NCI-H774 (cell line): ENCODE measurements at places on chromosomes 2 and 18.

- peak; percentile 17 for DNase-seq
Observed at GRCh38 chr2:5696404-5696944, 4.3 kb downstream of the SOX11 start.

DNA sequence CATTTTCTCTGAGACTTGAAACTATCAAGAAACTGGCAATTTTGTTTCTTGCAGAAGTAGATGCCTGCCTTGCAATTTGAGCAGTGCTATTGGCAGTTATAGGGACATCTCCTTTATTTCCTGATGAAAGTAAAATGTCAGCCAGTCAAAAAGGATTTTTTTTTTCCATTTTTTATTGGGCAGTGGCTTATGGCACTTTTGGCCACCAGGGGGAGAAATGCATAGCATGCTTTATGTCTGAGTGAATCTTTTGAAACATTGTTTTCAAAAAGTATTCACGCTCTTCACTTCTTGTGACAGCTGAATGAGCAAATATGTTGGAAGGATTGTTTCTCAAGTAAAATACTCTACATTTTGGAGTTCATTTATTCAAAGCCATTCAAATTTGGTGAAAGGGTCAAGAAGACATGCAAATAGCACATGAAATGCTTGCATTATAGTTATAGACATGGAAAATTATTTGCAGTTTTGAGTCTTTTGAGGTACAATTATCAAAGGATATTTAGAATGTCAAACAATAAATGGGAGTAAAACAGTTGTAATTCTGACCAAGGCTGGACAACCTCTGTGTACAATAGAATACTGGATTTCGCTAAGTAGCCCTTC is 491.0 kb downstream of the CDH2 start:
- DNase-seq = peak; percentile 37

GRCh38 chr2:130762031-130762909 is 6.9 kb downstream of the AMER3 start:
- no peak for DNase-seq

GRCh38 chr2:155418753-155419152 is 720.3 kb downstream of the KCNJ3 start:
- DNase-seq = no peak

DNA sequence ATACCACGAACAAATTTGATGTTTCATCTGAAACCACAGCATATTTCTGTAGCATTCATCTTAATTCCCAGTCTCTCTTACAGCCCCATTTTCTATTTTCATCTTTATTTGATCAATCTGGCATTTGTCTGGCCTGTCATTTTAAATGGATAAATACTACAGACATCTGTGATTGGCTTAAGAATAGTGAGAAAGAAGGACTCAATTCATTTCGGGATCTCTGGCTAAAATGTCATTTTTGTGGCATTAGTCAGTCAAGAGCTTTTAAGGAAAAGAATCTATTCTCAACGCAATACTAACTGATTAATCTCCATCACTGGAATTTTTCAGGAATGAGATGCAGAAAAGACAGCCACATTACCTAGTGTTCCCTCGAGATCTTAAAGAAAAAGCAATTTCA is 585.9 kb downstream of the IRS1 start:
- no peak for DNase-seq

DNA sequence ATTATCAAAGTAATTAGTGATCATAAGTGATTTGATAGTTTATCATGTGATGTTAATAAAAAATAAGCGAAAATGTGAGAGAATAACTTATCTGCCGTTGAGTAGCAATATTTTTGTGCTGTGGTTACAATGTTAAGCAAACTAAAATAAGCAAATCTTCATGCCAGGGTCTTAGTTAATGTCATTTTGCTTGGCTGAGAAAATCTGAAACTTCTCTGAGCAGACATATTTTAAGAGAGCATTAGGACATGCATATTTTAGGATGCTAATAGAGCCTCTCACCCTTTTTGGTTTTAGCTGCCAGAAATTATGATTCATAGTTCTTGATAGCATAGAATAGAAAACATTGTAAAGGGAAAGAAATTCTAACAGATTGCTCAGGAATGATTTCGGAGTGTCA is 233.5 kb upstream of the ZEB2 start:
- DNase-seq = no peak

DNA sequence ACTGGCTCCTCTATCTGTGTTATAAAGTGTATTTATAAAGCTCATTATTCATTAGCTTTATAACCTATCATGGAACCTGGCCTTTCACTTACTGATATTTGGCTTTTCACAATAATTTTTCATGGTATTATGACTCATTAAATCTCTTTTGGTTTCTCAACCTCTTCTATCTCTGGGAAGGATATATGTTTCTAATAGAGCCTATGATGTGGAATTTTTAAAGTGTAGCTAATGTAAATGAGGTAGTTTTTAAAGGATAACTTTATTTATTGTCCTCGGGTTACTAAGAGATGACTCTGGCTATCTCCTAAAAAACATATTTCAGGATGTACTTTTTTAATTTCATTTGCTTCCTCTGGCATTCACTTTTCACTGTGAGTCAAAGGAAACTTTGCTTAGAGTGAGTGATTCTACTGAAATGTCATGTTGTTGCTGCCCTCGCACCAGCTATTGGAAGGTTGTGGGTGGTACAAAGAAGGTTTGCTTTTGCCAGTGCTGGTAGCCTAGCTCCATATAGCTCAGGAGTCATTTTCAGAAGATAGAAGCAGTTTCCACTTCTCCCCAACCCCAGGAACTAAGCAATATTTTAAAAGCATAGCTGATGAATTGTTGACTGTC is 85.2 kb upstream of the RPE start:
- no peak for DNase-seq

GRCh38 chr2:147297820-147298219 is 547.0 kb upstream of the ACVR2A start:
- no peak for DNase-seq

GRCh38 chr2:239564587-239564986 is 163.8 kb upstream of the HDAC4 start:
- DNase-seq = no peak

GRCh38 chr2:131966256-131966655 is 195.5 kb downstream of the ANKRD30BL start:
- DNase-seq = no peak

DNA sequence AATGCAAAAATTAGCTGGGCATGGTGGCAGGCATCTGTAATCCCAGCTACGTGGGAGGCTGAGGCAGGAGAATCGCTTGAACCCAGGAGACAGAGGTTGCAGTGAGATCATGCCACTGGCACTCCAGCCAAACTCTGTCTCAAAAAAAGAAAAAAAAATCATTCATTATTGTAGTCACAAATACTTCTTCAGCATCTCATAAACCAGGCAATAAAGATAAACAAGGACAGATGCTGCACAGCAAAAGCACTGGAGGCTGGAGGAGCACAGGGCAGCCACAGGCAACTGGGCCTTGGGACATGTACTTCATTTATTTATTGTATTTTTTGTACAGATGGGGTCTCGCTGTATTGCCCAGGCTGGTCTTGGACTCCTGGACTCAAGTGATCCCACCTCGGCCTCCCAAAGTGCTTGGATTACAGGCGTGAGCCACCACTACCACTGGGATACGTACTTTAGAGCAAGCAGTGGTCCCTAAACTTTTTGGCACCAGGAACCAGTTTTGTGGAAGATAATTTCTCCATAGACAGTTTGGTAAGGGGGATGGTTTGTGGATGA is 16.8 kb upstream of the MAT2A start:
- DNase-seq = no peak

DNA sequence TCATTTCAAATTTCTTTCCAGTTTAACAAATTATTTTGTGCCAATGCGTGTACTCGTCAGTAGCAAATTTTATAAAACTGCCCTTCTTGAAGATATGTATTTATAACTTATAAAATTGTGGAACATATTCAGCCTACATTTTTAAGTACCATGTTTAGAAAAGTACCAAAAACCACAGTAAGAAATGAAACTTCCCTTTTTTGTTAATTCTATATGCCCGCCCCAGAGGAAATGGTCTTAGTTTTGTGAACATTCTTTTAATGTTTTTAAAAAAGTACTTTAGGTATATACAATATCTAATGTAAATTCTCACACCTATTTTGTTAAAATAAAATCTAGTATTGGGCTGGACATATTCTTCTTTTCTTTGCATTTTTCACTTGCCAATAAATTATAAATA is 1.2 kb downstream of the UGT1A9 start:
- no peak for DNase-seq

- no peak for DNase-seq
Observed at GRCh38 chr18:63002803-63003445, 287.6 kb downstream of the PHLPP1 start.

DNA sequence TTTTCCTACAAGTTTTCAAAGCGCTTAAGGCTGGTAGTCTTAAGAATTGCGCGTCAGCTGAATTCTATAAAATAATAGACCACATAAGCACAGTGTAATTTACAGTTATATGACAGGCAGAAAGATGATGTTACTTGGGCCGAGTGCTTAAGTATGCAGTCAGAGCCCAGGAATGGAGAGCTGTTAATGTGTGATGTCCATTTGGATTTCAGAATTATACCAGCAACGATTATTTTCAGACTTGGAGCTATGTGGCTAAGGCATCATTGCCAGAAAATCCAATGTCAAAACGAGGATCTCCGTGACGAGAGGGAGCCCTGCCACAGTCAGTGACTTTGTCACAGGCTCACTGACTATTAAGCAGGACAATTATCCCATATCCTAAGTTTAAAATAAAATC is 3.4 kb downstream of the KLF7 start:
- no peak for DNase-seq

- DNase-seq = no peak
Observed at GRCh38 chr2:120348737-120349439, 3.0 kb downstream of the INHBB start.

DNA sequence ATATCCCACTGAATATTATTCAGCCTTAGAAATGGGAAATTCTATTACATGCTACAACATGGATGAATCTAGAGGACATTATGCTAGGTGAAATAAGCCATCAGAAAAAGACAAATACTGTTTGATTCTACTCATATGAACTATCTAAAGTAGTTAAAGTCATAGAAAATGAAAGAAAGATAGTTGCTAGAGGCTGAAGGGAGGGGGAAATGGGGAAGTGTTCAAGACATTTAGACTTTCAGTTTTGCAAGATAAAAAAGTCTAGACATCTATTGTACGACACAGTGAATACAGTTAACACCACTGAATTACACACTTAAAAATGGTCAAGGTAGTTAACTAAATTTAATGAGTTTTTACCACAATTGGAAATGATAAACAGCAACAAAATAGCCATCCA is 835.9 kb upstream of the CHAC2 start:
- DNase-seq = no peak

GRCh38 chr2:71129902-71130151 is 202 bp downstream of the MCEE start:
- peak; percentile 65 for DNase-seq

GRCh38 chr18:11009147-11009546 is 140.2 kb downstream of the PIEZO2 start:
- DNase-seq = no peak

DNA sequence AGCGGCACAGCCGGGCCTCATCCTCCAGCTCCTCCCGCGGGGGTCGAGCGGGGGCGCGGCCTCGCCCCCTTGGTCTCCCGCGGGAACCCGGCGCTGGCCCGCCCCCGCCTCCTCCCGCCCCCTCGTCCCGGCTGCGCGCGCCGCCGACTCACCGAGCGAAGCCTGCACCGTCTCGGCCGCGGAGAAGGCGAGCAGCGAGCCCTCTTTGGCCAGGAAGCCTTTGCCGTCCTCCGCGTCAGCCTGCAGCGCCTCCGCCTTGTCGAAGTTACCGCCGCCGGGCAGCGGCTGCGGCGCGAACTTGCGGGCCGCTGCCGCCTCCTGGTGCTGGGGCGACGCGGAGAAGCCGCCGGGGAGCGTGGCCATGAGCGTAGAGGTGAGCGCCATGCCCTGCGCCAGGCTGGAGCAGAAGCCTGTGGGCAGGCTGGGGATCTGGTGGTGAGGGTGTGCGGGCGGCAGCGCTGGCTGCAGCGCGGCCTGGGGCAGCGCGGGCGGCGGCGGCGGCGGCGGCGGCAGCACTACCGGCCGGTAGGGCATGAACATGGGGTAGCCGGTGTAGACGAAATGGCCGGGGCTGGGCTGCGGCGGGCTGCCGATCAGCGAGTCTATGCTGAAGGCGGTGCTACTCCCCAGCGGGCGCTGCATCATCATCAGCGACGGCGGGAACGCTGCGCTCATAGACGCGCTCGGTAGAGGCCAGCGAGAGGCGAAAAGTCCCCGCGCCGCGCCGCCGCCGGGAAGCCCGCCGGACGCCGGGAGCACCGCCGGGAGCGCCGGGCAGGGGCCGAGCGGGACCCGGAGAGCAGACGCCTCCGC is 683 bp downstream of the GBX2 start:
- no peak for DNase-seq

- no peak for DNase-seq
Observed at GRCh38 chr18:79480171-79481045, 84.7 kb downstream of the NFATC1 start.

DNA sequence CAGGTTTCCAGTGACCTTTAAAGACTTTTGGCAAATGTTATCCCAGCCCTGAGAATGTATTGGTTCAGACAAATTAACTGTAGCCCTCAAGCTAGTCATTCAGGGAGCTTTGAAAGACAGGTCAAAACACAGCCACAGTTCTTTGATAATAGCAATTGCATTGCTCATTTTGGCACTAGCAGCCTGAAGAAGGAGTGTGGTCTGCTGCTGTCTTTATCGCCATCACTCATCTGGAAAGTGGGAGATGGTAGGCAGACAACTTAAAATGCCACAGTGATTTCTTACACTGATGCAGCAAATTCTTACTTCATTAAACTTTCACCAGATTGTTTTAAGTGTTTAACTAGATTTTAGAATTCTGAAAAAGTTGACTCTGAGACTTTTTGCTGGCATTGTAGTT is 47.2 kb downstream of the DOK6 start:
- no peak for DNase-seq

DNA sequence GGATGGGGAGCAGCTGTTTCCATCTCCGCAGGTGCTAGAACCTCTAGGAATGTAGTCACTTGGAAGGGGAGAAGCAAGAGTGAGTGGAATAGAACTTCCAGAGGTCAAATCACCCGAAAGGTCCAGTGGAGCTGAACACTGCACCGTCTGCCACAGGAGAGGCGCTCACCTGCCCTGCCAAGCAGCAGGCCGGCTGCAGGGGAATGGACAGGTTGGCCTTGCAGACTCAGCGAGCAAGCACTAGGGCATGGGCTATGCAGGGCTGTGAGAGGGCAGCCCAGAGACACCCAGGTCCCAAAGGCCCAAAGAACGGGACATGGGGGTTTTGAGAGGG is 214.2 kb downstream of the TNS1 start:
- no peak for DNase-seq

GRCh38 chr2:218395456-218395825 is 4.2 kb upstream of the CTDSP1 start:
- no peak for DNase-seq

DNA sequence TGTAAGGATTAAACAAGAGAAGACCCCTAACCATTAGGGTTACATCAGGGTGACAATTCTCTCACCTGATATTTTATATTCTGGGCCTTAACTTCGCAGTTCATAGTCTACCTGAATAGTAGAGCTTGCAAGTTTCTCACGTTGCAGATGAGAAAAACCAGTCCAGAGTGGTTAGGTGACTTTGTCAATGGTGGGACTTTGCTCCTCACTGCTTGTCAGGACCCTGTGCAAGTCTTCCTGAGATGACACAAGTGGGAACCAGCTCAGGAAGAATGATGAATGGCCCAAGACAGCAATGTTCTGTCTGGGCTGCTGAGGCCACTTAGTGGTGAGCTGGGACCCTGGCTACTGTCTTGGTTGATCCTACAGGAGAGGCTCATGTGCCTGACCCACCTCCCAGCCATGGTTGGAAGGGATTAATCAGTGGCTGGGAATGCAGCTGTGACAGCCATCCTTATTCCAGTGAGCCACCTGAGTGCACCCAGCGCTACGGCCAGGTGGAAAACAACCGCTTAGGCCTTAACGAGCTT is 16.9 kb downstream of the LGALSL start:
- DNase-seq = peak; percentile 27
